ENCODE measurements at places on chromosomes 1 and 21. TPM values are rescaled to one million over a fixed set of nuclear protein-coding genes. Genes with fewer than 3 reads are reported as not detected.

DNA sequence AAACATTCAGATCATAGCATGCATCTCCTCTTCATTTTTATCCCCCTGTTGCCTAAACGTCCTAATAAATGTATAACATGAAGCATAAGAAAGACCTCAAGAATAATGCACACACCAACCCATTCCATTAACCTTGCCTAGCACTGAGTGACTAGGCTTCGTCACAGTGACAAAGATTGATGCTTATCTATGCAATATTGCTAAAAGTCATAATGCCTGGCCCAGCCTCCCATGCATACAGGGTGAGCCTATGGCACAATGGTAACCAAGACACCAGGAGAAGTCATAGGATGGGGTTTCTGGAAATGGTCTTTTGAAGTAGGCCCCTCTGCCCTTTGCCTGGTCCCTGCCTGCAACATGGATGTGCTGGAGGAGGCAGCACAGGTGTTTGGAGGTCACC is 33.8 kb downstream of the ABCA4 start:
- H3K4me1 ChIP-seq = peaks cover 46% of the 10 kb centered on the region
- H3K4me3 ChIP-seq = no peak overlapping the region
- DNase-seq = no peak
- H3K27me3 ChIP-seq = no peaks in the 10 kb centered on the region
- H3K27ac ChIP-seq = no peak overlapping the region

- no peak overlapping the region for H3K27ac ChIP-seq
- H3K36me3 ChIP-seq = no peaks in the 10 kb centered on the region
- no peak for DNase-seq
- H3K4me3 ChIP-seq = no peak overlapping the region
- H3K4me1 ChIP-seq = no peaks in the 10 kb centered on the region
These were observed 129.5 kb upstream of the LRRC7 start for GRCh38 chr1:69438056-69438795.

- peaks cover 21% of the 10 kb centered on the region for H3K4me1 ChIP-seq
- H3K36me3 ChIP-seq = no peaks in the 10 kb centered on the region
- DNase-seq = no peak
- H3K27me3 ChIP-seq = peaks cover 3% of the 10 kb centered on the region
These were observed 346.6 kb upstream of the RUNX1 start for GRCh38 chr21:35395728-35396127.

GRCh38 chr1:198637157-198637556 is 1.7 kb upstream of the PTPRC start:
- no peak overlapping the region for H3K4me3 ChIP-seq
- H3K27ac ChIP-seq = no peak overlapping the region
- no peaks in the 10 kb centered on the region for H3K4me1 ChIP-seq
- no peaks in the 10 kb centered on the region for H3K36me3 ChIP-seq

DNA sequence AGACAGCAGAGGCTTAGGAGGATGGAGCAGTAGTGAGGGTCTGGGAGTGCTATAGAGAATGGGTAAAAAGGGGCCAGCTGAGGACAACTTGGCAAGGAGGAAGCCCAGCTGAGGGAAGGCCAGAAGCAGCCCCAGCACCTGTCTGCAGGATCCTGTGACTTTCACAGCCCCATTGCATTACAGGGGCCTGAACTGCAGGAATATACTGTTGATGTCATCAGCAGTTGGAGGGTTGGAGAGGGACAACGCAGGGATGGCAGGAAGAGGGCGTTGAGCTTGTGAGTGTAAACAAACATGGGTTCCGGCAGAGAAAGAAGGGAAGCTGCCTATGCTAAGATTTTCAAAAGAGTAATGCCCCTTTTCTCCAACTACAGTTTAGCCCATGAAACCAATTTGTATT is 628.5 kb downstream of the SMYD3 start:
- H3K4me1 ChIP-seq = peaks cover 43% of the 10 kb centered on the region
- no peak overlapping the region for H3K27ac ChIP-seq
- H3K27me3 ChIP-seq = no peaks in the 10 kb centered on the region
- peaks cover 3% of the 10 kb centered on the region for H3K36me3 ChIP-seq
- no peak overlapping the region for H3K4me3 ChIP-seq
- no peak for DNase-seq

GRCh38 chr1:201395936-201396335 is 3.2 kb downstream of the LAD1 start:
- no peaks in the 10 kb centered on the region for H3K36me3 ChIP-seq
- H3K4me3 ChIP-seq = no peak overlapping the region
- H3K27ac ChIP-seq = no peak overlapping the region
- no peak for DNase-seq
- peaks cover 31% of the 10 kb centered on the region for H3K4me1 ChIP-seq
- peaks cover 26% of the 10 kb centered on the region for H3K27me3 ChIP-seq

DNA sequence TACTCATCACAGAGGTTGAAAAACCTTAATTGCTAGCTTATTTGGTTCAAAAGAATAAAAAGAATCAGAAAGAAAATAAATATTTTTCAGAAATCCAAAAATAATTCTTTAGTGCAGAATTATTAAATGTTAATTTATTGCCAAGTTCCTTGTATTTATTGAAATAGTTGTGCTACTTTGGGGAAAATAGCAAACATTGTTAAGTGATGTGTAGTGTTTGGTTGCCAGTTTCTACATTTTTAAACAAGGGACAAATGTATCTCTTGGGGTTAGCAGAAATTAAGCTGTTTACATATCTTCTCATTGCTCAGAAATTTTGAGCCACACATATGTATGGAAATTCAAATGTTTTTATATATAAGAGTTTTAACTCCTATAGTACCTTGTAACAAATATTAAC is 775.0 kb downstream of the USP25 start:
- no peaks in the 10 kb centered on the region for H3K27me3 ChIP-seq
- no peak overlapping the region for H3K4me3 ChIP-seq
- H3K36me3 ChIP-seq = peaks cover 2% of the 10 kb centered on the region
- peaks cover 30% of the 10 kb centered on the region for H3K4me1 ChIP-seq
- H3K27ac ChIP-seq = no peak overlapping the region

DNA sequence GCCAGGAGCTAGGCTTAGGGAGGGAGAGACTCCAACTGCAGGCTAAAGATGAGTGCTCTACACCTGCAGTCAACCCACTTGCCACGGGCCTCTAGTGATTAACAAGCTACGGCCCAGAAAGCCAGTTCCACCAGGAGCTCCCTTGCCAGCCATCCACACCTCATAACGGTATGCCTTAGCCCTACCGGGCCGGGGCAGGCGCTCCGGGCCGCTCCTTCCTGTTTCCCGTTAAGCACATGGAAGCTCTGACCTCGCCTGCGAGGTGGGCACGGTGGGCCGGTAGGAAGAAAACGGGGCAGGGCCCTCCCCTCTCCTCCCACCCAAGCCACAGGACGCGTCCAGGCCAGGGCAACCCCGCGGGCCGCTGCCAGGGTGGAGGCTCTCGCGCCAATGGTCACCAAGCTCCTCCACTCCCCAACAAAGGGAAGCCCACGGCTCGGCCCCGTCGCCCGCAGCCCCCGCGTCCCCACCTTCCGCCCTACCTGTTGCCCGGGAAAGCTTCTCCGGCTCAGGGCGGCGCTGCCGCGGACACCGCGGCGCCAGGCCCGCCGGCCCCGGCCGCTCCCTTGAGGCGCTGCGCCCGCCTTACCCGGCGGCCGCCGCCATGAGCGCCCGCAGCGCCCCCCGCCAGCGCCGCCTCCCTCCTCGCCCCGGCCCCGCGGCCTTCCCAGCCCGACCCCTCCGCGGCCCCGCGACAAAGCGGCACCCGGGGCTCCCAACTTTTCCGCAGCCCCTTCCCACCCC is 627 bp downstream of the CERS2 start:
- H3K27ac ChIP-seq = peak overlapping the region; percentile 92
- H3K36me3 ChIP-seq = no peaks in the 10 kb centered on the region
- no peaks in the 10 kb centered on the region for H3K27me3 ChIP-seq
- H3K4me1 ChIP-seq = peaks cover 39% of the 10 kb centered on the region
- peak overlapping the region; percentile 80 for H3K4me3 ChIP-seq

GRCh38 chr1:107831921-107832320 is 133.1 kb downstream of the VAV3 start:
- no peaks in the 10 kb centered on the region for H3K36me3 ChIP-seq
- no peak for DNase-seq
- no peaks in the 10 kb centered on the region for H3K27me3 ChIP-seq
- H3K27ac ChIP-seq = no peak overlapping the region
- H3K4me3 ChIP-seq = no peak overlapping the region

FOXD3 gene
- total RNA-seq = not detected

DNA sequence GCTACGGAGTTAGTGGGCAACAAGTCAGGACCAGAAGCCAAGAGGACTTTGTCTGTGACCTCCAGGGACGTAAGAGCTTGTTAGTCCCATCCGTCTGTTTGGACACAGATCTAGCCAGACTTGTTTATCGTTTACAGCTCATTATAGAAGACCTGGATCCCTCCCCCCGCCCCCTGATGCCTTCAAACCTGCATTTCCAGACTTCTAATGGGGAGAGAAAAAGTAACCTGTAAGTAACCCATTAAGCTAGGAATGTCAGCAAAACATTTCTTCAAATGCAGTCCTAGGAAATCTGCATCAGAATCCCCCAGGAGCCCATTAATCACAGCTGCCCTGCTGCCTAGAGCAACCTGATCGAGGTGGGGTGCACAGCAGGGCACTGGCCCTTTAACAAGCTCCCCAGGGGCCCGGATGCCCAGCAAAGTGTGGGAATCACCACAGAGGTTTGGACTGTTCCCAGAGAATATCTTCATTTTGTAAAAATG is 1.4 kb upstream of the MAD2L2 start:
- H3K36me3 ChIP-seq = peaks cover 2% of the 10 kb centered on the region
- DNase-seq = no peak
- peaks cover 19% of the 10 kb centered on the region for H3K4me1 ChIP-seq
- no peak overlapping the region for H3K27ac ChIP-seq
- H3K27me3 ChIP-seq = no peaks in the 10 kb centered on the region

HCRTR1 gene
- 0.98 TPM for total RNA-seq

OR10X1 gene
- total RNA-seq = not detected
